Activated naive CD8-positive, alpha-beta T cell treated with anti-CD3 and anti-CD28 coated beads, Interleukin-2, amount 50 U/mL, for 24 hours (primary cell): ENCODE measurements at places on chromosomes 11 and 22.
A peak's percentile ranks its signal among the peaks of the same experiment; 100 is the strongest.

GRCh38 chr11:95487391-95487790 is 256.4 kb upstream of the SESN3 start:
- peaks cover 2% of the 10 kb centered on the region for H3K27me3 ChIP-seq
- H3K27ac ChIP-seq: no peak overlapping the region
- no peak overlapping the region for H3K4me3 ChIP-seq

- peaks cover 9% of the 10 kb centered on the region for H3K4me1 ChIP-seq
- H3K4me3 ChIP-seq: no peak overlapping the region
- no peak for DNase-seq
- no peaks in the 10 kb centered on the region for H3K27me3 ChIP-seq
Measured at GRCh38 chr22:30340911-30341685, 14.4 kb upstream of the TBC1D10A start.

DNA sequence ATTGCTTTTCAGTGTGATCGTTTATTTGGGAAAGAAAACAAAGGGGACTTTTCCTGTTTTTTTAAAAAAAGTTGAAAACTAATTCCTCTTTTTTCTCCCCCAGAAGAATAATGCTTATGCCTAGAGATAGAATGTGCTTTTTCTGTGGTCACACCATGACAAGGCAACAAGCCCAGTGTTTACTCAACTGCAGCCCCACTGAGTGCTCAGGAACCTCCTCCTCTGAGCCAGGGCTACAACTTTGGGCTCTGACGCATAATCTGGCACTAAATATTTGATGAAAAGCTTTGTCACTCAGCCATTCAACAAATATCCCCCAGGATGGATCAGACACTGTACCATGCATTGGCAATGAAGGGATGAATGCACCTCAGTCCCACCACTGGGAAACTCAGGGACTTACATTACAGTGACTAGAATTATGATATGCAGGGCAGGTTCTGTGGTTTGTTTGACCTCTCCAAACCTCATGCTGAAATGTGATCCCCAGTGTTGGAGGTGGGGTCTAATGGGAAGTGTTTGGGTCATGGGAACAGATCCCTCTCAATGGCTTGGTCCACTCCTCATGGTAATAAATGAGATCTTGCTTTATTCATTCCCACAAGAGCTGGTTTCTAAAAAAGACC is 155.9 kb downstream of the CCDC34 start:
- H3K27me3 ChIP-seq: no peaks in the 10 kb centered on the region
- no peak for DNase-seq
- no peak overlapping the region for H3K4me3 ChIP-seq
- H3K27ac ChIP-seq: no peak overlapping the region

- no peak overlapping the region for H3K4me3 ChIP-seq
- H3K27ac ChIP-seq: no peak overlapping the region
- no peaks in the 10 kb centered on the region for H3K27me3 ChIP-seq
- peaks cover 37% of the 10 kb centered on the region for H3K36me3 ChIP-seq
- peaks cover 4% of the 10 kb centered on the region for H3K4me1 ChIP-seq
Measured at GRCh38 chr11:34149274-34149673, 43.8 kb downstream of the NAT10 start.

GRCh38 chr11:123045101-123045500 is 16.8 kb downstream of the HSPA8 start:
- no peak overlapping the region for H3K27ac ChIP-seq
- no peak for DNase-seq
- H3K27me3 ChIP-seq: no peaks in the 10 kb centered on the region
- no peaks in the 10 kb centered on the region for H3K4me1 ChIP-seq
- no peaks in the 10 kb centered on the region for H3K36me3 ChIP-seq
- H3K4me3 ChIP-seq: no peak overlapping the region

DNA sequence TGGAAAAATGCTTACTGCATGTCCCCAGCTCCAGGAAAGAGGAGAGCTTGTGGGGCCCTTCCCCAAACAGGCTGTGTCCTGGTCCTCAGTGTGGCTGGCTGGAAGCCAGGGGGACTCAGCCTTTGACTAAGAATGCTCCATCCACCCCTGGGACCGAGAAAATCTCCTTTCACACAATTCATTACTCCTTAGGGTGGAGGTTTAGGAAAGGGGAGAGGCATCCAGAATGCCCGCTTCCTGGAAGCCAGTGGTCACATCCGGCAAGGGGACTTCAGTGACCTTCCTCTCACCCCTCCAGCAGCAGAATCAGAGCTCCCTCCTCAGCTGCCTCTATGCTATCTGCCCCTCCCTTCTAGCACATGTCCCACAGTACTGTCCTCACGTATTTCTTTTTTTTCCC is 21.9 kb downstream of the ATG16L2 start:
- no peak overlapping the region for H3K27ac ChIP-seq
- no peak overlapping the region for H3K4me3 ChIP-seq
- H3K4me1 ChIP-seq: peaks cover 13% of the 10 kb centered on the region
- H3K27me3 ChIP-seq: no peaks in the 10 kb centered on the region
- no peak for DNase-seq

GRCh38 chr22:38830845-38831108 is 13.1 kb downstream of the NPTXR start:
- no peaks in the 10 kb centered on the region for H3K27me3 ChIP-seq
- H3K4me1 ChIP-seq: no peaks in the 10 kb centered on the region
- no peak for DNase-seq
- no peak overlapping the region for H3K4me3 ChIP-seq
- no peaks in the 10 kb centered on the region for H3K36me3 ChIP-seq
- no peak overlapping the region for H3K27ac ChIP-seq

DNA sequence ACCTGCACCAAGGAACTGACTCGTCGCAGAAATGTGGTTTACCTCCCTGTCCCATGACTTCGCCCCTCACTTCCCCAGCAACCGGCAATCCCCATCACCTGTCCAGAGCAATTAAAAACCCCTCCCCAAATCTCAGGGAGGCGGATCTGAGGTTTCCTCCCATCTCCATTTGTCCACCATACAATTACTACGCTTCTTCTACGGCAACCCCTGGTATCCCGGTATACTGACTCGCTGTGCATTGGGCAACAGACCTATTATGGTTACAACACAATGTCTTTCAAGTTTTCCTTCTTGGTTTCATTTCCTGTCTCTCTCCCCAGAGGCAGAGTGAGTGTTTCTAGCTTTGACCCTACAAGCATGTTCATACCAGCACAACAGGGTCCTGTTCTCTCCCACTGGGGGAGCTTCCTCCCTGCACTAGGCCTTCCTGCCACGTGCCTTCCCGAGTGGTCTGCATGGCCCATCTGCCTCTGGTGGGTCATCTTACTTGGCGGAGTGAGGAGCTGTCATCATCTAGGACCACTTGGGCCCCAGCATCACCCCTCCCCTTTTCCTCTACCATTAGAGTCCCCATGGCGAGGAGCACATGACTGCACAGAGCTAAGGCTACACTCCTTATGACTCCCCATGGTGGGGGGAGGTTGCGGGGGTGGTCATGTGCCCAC is 30.3 kb upstream of the NAP1L4 start:
- peaks cover 25% of the 10 kb centered on the region for H3K4me1 ChIP-seq
- H3K27ac ChIP-seq: peak overlapping the region; percentile 82
- H3K4me3 ChIP-seq: no peak overlapping the region
- DNase-seq: peak; percentile 6

- H3K27ac ChIP-seq: no peak overlapping the region
- no peaks in the 10 kb centered on the region for H3K36me3 ChIP-seq
- no peak overlapping the region for H3K4me3 ChIP-seq
- H3K4me1 ChIP-seq: no peaks in the 10 kb centered on the region
- no peaks in the 10 kb centered on the region for H3K27me3 ChIP-seq
Measured at GRCh38 chr22:50286275-50286674, 16.1 kb upstream of the MAPK11 start.

GRCh38 chr11:134157451-134157850 is 66.3 kb downstream of the NCAPD3 start:
- no peak overlapping the region for H3K27ac ChIP-seq
- no peak overlapping the region for H3K4me3 ChIP-seq
- no peak for DNase-seq

- H3K36me3 ChIP-seq: peaks cover 32% of the 10 kb centered on the region
- no peaks in the 10 kb centered on the region for H3K27me3 ChIP-seq
- H3K4me1 ChIP-seq: no peaks in the 10 kb centered on the region
Measured at GRCh38 chr11:44235765-44236201, 74.2 kb downstream of the ALX4 start.

DNA sequence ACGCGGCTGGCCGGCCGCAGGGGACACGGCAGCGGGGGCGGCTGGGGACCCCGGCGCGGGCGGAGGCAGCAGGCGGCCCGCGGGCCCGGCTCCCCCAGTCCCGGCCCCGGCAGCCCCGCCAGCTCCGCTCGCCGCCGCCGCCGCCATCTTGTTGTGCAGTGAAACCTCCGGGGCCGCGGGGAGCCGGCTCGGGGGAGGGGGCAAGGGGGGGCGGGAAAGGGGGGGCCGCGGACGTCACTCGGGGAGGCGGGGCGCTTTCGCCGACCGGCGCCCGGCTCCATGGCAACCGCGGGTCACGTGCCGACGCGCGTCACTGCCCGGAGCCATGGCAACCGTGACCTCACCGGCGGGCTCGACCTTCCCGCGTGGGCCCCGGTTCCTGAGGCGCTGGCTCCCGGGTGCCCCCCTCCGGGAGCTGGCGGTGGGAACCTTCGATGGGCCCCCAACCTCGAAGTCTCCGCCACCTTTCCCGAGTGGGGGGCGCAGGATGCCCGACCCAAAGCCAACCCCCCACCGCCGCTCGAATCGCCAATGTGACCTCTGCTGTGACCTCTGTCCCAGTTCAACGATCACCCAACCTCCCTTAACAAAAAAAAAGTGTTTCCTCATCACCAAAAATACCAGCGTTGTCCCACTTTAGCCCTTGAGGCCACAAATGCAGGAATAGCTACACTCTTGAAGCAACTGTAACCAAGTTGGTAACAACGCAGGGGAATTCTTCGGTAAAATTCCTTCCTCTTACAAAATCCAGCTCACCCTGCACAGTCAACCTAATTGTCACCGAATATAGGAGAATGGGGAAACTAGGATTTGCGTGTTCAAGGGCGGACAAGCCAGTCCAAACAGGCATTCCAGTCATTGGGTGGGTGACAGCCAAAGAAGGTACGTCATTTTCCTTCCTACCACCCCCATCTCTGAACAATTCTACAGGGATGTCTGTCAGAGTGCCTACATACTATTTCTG is at the start of gene SIK3:
Gene SIK3 (minus strand): TSS at position 160 of the 964 bp plus-strand sequence. CDS start 13 bp downstream, at position 147.
- peak within 1 kb of the TSS; percentile 95 for H3K27ac ChIP-seq
- peaks cover 2% of the 10 kb centered on the region for H3K36me3 ChIP-seq
- no peaks in the 10 kb centered on the region for H3K27me3 ChIP-seq
- peak within 1 kb of the TSS; percentile 98 for H3K4me3 ChIP-seq
- peaks cover 51% of the 10 kb centered on the region for H3K4me1 ChIP-seq

- H3K4me1 ChIP-seq: no peaks in the 10 kb centered on the region
- peaks cover 2% of the 10 kb centered on the region for H3K27me3 ChIP-seq
- H3K27ac ChIP-seq: no peak overlapping the region
- H3K36me3 ChIP-seq: no peaks in the 10 kb centered on the region
Measured at GRCh38 chr11:110565357-110566336, 135.9 kb downstream of the FDX1 start.

DNA sequence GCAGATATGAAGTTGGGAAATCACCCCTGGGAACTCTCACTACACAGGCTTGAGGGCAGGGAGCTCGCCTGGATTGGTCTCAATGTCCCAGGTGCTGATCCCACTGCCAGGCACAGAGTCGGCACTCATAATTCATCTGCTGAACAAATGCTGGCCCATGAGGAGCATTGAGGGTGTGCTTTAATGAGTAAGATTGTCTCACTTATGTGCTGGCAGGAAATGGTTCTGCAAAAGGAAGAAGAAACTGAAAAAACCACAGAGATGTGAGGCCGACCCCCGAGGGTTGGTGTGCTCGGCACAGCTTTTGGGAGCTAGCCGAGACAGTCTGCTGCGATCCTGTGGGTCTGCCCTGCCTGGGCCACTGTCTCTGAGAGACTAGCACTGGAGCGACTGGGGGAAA is 9.4 kb downstream of the PLAAT2 start:
- H3K4me1 ChIP-seq: peaks cover 43% of the 10 kb centered on the region
- H3K4me3 ChIP-seq: peak overlapping the region; percentile 60
- peaks cover 3% of the 10 kb centered on the region for H3K36me3 ChIP-seq
- DNase-seq: peak; percentile 55
- no peaks in the 10 kb centered on the region for H3K27me3 ChIP-seq
